ENCODE measurements at places on chromosomes 7 and 10.

DNA sequence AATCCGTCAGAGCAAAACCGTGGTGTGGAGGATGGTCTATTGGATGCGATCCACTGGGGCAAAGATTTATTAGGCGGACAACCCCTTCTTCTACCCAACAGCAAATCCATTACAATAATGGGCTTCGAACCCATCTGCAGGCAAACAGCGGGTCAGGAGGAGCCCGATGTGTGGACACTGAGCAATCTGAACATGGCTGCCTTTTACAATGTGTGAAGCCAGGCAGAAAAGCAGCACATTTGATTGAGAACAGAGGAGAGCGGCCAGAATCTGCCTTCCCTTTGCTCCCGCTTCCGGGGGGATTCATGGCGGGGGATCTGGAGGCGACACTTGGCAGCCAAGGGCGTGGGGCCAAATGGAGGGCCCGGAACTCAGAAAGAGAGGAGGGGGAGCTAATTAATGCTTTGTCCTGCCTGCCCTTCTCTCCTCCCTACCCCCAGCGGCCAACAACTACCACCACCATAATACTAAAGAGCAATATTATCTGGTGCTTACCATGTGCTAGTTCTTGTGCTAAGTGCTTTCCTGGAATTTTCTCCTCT lies 133.0 kb downstream of the EMX2 start:
- DNase-seq, result no peak

DNA sequence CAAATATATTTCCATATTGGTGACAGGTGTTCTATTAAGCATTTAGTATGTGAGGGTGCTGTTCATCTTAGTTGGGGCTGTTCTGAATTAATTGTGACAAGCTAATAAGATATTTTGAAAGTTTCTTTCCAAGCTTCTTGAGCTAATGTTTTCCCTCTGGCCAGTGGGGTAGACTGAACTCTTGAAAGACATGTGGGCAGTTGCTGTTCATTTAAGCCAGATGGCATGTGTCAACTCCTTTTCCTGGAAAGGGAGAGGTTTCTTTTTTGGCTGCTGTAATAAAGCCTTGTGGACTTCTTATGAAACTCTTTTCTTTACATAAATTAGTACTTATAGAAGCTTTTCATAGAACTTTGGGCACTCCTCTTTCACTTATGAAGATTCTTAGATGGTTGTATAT lies 21.7 kb downstream of the RAB18 start:
- no peak for DNase-seq

DNA sequence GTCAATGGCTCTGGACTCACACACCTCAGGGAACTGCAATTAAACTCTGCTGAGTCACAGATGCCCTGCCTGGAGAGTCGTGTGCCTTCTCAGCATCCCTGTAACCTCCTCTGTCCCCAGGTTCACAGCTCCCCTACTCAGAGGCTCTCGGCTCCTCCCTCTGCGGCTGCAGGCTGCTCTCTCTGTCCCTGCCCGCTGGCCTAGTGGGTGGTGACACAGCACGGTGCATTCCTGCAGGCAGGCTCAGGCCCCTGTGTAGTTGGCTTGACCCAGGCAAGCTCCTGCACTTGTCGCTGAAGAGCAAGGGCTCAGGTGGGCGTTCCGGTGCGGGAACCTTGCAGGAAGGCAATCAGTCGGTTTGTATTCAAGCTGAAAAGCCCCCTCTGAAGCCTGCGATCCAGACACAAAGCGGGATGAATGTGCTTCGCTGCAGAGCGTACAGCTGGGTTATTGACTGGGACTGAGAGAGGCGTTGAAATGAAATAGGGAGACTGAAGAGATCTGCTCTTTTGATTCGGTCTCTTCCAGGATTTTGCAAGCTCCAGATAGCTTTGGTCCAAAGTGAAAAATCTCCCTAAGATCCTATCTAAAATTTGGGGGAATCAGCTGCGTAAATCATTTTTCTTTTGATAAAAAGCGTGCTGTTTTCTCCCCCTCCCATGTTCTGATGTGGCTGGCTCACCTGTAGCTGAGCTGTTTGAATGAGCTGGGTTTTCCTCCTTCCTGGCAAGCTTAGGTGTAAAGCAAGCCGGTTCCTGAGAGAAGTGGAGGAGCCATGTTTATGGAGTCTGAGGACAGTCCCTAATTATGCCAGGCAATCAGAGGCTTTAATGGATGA lies 208.7 kb upstream of the PHYHIPL start:
- DNase-seq, result peak; percentile 18

- DNase-seq, result no peak
These were observed 21.1 kb upstream of the CHN2 start for GRCh38 chr7:29173458-29173857.

- no peak for DNase-seq
These were observed 306.4 kb upstream of the CDC14C start for GRCh38 chr7:48617993-48618392.

- peak; percentile 30 for DNase-seq
These were observed 312.4 kb downstream of the KCNMA1 start for GRCh38 chr10:77325233-77325537.

- no peak for DNase-seq
These were observed 94.2 kb downstream of the CDK14 start for GRCh38 chr7:90690159-90690858.

DNA sequence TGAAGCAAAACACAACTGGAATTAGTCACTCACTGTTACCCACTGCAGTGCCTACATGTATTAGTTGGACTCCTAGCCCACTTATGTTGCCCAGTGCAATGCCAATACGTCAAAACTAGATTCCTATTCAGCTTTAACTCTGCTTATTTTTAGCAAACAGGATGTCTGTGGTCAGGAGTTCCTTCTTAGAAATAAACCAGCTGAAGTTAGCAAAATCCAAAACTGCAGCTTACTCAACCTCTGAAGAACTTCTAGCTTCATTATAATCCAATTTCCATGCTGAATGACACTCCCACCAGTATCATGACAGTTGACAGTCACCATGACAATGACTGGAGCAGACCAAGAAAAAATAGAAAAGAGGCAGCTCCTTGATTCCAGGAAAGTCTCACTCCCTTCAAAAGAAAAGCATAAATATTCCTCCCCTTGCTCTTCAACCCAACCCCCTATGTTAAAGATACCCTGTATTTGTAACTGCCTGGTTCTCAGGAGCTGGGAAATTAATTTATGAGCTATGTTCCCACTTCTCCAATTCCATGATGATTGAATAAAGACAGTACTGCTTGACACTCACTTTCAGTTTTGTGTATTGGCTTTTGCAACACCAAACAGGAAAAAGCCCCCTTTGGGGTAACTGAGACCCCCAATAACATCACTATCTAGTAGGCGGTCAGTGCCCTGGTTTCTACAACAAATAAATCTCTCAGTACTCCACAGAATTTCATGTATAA lies 327.4 kb downstream of the SORCS1 start:
- no peak for DNase-seq

DNA sequence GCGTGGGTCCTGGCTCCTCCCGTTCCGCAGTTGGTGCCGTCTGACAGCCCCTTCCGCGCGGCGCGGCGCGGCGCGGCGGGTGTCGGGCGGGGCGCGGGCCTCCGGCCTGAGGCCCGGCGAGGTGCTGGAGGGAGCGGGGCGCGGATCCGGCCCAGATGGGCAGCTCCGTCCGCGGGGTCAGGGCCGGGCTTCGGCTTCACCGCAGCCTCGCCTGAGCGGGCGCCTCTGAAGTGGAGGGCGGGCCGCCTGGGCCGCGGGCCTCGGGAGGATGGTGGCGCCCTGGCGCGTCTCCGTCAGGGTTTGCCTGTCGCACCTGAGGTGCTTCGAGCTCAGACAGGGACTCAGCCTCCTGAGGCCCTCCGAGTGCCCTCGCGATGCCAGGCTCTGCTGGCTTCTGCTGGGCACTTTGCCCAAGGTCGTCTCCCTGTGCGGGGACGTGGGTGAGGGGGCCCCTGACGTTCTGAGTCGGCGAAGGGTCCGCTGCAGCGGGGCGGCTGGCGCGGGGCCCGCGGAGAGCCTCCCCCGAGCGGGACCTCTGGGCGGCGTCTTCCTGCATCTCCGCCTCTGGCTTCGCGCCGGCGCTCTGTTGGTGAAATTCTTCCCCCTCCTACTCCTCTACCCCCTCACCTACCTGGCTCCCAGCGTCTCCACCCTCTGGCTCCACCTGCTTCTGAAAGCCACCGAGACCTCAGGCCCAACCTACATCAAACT lies 473 bp downstream of the ADCK2 start:
- DNase-seq, result peak; percentile 48

GRCh38 chr7:24408798-24409430 lies 124.9 kb downstream of the NPY start:
- no peak for DNase-seq

- DNase-seq, result peak; percentile 34
These were observed 100.2 kb downstream of the MMRN2 start for GRCh38 chr10:86857128-86857721.

GRCh38 chr7:125877246-125877645 lies 947.6 kb upstream of the POT1 start:
- no peak for DNase-seq

DNA sequence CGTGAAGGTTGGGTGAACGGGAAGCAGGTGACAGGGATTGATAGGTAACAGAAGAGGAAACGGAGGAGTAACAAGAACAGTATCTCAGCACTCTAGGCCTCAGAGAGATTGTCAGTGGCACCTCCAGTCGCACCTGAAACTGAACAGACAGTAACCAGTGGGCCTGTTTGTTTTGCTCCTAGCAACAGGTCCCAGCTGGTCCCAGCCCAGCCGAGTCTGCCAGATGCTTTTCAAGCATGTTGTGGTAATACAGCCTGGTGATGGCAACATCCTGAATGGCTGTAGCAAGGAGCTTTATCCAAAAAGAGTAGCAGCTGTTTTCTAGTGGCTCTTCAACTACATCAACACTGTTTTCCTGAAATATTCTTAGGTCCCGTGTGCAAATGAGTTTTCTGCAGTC lies 4.7 kb downstream of the CACNB2 start:
- DNase-seq, result peak; percentile 7

DNA sequence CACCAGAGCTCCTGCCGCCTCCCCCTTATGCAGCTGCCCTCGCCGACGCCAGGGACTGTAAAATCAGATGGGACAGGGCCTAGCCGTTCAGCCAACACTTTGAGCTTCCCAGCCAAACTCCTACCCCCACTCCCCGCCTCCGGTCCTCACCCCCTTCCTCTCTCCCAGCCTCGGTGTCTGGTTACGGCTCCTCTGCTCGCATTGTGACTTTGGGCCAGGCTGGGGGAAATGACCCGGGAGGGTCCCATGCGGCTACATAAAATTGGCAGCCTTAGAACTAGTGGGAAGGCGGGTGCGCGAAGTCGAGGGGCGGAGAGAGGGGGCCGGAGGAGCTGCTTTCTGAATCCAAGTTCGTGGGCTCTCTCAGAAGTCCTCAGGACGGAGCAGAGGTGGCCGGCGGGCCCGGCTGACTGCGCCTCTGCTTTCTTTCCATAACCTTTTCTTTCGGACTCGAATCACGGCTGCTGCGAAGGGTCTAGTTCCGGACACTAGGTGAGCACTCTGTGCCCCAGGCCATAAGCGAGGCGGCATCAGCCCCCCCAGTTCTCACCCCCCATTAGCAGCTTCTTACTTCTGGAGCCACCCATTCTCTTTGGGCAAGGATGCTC lies at the start of gene KAZALD1:
Gene KAZALD1 (plus strand): TSS at position 366 of the 608 bp plus-strand sequence. CDS start 604 bp downstream, outside the sequence.
- DNase-seq, result no peak

- DNase-seq, result no peak
These were observed 27.8 kb downstream of the ENTPD1 start for GRCh38 chr10:95783741-95784140.

All from bronchial epithelial cell (primary cell).